ENCODE measurements at places on chromosomes 4 and X. TPM values are rescaled to one million over a fixed set of nuclear protein-coding genes. Genes with fewer than 3 reads are reported as not detected.

GRCh38 chrX:134659761-134660160, 1.5 kb upstream of the PLAC1 start:
- DNase-seq = no peak

The USP17L25 gene
- not detected for polyA plus RNA-seq

- DNase-seq = no peak
These were observed 747.6 kb downstream of the PCDH7 start for GRCh38 chr4:31467781-31468180.

- DNase-seq = no peak
These were observed at the start of gene TMEM47 for GRCh38 chrX:34656842-34657725. TMEM47 (minus strand) TSS chrX:34657285; CDS start chrX:34657029, 256 bp downstream.

DNA sequence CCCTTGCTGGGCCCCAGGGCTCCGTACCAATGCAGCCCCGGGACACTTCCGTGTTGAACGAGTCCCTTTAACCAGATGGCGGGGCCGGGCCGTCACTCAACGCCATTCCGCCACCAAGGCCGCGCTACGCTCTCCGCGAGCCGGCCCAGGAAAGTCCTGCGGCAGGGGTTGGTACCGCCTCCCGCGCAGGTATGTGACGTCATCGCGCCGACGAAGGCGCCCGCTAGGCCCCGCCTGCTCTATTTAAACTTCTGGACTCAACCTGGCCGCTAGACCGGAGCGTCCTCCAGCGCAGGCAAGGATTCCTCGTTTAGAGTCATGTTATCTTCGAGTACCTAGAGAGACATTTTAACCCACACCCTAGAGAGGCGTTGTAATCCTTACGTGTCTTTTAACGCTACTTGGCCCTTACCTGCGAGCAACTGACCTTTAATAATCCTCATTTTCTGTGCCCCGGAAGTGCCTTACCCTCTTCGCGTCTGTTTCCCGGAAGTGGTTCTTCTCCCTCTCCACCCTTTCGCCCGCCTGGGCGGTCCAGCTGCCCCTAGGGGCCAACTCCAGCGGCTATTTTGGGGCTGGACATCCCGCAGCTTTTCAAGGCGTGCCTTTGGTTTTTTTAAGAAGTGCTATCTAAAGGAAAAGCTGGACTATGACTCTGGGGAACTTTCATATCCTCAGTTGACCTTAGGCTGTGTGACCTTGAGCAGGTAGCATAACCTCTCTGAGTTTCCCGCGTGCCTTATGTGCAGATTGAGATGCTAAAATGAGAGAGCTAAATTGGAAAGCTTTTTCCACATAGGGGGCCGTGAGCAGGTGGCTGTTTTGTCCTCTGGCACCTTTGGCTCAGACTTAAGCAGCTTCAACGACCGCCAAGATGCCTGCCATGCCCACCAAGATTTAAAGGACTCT, at the start of gene PNPLA4:
Gene PNPLA4, minus strand, starts transcription at position 155 of the 909 bp plus-strand sequence. CDS start 1,294 bp downstream, outside the sequence.
- DNase-seq = peak; percentile 88

DNA sequence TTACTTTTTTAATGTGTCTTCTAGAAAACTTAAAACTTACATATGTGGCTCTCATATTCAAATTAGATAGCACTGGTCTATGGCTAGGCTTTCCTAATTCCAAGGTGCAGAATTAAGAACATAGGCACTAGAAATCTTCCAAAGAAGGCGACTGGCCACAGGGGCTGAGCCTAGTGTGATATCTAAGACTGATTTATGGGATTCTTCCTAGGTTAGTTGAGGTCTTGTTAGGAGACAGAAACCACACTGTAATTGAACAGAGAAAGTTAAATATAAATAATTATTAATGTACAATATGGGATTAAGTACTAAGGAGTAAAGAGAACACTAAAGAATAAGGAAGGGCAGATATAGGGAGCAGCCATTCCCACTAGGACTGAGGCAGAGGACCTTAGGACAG, 48.3 kb downstream of the SNX25 start:
- DNase-seq = no peak

DNA sequence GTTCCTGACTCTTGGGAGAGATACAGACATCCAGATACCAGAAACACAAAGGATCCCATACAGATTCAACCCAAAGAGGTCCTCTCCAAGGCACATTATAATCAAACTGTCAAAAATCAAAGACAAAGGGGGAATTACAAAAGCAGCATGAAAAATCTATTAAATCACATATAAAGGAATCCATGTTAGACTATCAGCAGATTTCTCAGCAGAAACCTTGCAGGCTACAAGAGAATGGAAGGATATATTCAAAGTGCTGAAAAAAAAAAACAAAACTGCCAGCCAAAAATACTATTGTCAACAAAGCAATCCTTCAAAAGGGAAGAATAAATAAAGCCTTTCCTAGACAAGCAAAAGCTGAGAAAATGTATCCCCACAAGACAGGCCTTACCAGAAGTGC, 14.8 kb upstream of the ADGRL3 start:
- no peak for DNase-seq

DNA sequence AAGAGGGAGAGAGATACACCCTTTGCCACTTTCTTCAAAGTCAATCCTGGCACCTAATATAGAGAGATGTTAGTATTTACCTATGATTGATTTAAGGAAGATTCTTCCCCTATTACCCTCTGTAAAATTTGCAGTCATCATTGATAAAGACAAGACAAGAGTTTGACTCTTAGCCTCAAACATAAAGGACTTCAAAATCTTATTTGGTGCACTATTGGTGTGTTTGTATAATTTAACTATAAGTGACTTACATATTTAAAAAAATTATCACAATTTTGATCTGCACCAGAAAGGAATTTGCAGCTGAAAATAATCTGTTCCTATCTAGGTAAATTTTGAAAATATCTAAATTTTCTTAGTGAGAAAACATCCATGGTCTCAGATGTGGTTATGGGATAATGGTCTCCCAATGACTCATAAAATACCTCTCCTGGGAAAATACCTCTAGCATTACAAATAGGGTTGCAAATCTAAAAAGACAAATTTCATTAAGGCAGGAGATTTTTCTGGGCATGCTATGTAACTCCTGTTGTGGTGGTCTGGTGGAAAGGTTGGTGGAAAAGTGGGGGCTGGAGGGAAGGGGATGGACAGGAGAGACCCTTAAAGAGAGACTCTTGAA, 173.6 kb upstream of the MED14 start:
- no peak for DNase-seq

- peak; percentile 20 for DNase-seq
These were observed 73.8 kb upstream of the FREM3 start for GRCh38 chr4:143773998-143774895.

The RIBC1 gene
- polyA plus RNA-seq = not detected

GRCh38 chr4:123386609-123387008, 10.0 kb upstream of the SPRY1 start:
- DNase-seq = no peak

DNA sequence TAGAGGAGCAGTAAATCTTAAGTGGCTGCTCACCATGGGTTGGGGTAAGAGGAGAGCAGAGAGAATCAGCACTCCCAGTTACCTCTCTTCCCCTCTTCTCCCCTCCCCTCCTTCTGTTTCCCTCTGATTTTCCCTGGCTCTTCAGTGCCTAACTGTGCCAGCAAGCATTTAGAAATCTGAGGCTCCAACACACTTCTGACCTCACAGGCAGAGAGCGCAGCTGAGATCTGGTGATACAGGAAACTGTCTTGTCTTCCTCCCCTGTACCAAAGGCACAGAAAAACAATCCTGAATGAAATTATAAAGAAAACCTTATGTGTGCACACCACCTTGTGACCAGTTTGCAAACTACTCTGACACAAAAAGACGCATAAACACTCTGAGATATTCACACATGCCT, 82.4 kb upstream of the SMIM10 start:
- no peak for DNase-seq

The CCDC149 gene
- polyA plus RNA-seq = not detected

The FAM184B gene
- not detected for polyA plus RNA-seq

DNA sequence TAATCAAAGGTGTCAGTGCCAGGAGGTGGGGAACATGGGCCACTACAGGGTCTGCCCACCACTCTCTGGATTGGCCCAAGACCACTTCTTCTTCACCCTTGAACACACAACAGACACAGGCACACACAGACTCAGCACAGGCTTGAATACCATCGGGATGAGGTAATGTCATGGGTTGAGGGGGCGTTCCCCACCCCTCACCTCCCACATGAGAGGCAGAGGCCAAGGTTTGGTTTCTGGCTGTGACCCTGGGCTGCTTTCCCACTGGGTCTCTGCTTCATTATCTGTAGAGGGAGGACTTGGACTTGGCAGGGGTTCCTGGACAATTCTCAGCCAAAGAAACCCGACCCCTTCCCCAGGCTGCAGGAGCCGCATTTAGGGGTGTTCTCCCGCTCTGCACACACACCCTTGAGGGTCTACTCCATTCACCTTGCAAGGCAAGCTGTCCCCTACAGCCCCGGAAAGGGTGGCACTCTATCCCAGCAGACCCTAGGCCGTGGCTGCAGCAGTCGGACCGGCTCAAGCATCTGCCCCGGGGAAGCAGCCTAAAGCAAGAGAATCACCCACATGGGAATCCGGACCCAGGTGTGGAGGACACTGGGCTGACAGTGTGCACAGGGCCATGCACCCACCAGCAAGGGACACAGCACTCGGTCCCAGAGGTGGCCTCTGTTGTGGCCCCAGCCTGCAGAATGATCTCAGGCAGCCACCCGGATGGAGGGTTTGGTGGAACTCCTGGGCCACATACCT, 62.4 kb downstream of the TRMT44 start:
- no peak for DNase-seq

The PALLD gene
- polyA plus RNA-seq = 15.8 TPM

GRCh38 chr4:22607382-22607781, 85.4 kb upstream of the GBA3 start:
- peak; percentile 45 for DNase-seq

DNA sequence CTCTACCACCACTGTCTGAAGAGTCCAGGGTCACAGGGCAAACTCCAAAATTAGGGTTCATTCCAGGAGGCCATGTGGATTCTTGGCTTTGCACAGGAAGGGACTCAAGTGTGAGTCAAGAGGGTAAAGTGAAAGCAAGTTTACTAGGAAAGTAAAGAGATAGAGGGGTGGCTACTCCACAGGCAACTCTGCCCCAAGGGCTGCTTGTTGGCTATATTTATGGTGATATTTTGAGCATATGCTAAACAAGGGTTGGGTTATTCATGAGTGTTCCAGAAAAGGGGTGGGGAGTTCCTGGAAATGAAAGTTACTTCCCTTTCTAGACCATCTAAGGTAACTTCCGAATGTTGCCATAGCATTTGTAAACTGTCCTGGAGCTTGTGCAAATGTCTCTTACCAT, 1222.0 kb upstream of the TENM3 start:
- DNase-seq = no peak

The HS6ST2 gene
- not detected for polyA plus RNA-seq

DNA sequence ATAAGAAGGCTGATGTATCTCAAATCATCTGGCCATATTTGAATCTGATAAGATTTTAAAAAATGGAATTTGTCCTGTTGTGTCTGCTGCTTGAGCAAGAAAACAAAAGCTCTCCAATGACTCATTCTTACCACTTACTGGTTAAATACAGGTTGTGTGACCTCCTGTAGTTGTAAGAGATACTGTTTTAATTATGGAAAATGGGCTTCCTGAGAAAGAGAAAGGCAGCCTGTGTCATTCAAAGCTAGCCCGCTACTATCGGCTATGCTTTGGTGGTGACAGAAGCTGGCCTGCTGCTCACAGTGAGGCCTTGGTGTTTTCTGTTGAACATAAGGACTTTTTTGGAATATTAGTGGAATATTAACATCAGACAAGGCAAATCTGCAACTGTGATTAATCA, 1722.1 kb upstream of the PCDH10 start:
- no peak for DNase-seq

The PDGFC gene
- 0.09 TPM for polyA plus RNA-seq

GRCh38 chr4:136637071-136637777, 895.1 kb downstream of the PCDH18 start:
- DNase-seq = no peak

- no peak for DNase-seq
These were observed 84.6 kb upstream of the TNIP3 start for GRCh38 chr4:121248747-121249146.

The CT45A5 gene
- not detected for polyA plus RNA-seq

DNA sequence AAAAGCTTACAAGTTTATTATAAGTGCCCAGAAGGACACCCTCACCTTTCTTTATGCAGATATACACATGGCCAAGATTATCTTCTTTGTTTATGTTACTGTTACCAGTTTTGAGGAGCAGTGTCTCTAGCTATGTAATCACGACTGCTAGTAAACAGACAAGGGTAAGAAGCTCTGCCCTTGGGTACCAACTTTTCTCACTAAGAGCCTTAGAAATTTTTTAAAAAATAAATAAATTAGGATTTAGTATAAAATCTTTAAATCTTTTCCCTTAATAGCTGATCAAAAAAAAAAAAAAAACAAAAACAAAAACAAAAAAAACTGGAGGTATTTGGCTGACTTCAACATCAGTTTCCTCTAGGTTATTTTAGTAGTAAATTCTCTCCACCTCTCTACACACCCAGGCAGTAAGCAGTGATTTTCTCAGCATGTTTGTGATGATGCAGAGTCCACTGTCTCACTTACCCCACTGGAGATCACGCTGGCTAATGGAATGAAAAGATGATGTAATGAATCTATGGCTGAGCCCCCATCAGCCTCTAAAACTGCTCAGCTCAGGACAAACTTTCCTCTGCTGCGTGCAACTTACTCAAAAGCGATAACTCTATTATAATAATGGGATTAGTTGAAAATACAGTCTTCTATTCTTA, 125.9 kb downstream of the FRYL start:
- no peak for DNase-seq

DNA sequence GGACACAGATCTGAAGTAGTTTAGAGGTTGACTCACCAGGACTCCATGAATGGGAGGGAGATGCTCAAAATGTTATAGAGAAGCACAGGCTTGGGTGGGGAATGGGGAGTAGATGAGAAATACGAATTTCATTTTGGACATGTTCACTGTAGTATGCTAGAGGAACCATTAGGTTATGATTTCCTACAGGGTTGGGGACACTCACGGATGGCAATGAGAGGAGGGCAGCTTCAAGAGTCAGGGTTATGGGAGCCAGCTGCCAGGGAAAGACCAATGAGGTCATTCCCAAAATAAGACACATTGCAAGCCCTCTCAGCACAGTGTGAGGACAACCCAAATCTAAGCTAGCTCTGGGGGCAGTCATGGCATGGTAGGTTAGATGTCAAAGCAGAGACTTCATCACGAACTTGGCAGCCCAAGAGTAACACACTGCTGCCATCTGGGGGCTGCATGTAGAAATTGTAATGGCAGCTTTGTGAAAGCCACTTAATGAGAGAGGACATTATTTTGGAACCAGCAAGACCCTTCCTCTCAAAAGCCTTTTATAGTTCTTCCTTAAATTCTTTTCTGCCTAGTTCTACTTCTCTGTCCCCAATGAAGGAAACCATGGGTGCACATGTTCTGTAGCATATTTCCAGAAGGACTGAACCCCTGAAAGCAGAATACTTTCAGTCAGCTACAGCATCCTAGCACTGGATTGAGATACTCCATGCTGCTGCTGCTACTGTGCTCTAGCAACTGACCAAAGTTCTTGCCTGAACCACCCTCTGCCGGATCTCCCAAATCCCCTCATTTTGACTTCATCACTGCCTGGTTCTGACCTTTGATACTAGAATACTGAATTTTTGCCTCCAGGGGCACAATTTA, 16.2 kb upstream of the ZCCHC12 start:
- DNase-seq = no peak

DNA sequence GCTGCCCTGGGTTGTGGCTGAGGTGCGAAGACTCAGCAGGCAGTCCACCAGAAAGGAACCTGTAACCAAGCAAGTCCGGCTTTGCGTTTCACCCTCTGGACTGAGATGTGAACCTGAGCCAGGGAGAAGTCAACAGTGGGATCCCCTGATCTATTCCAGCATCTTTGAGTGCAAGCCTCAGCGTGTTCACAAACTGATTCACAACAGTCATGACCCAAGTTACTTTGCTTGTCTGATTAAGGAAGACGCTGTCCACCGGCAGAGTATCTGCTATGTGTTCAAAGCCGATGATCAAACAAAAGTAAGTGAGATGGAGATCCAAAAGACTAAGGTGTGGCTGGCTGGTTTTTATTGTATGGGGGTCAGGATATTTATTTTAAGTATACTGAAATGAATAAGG, 11.3 kb downstream of the TBC1D1 start:
- DNase-seq = no peak
